ENCODE measurements at places on chromosomes 3 and 15. TPM values are rescaled to one million over a fixed set of nuclear protein-coding genes. Genes with fewer than 3 reads are reported as not detected.
A peak's percentile ranks its signal among the peaks of the same experiment; 100 is the strongest.

The GOLGA8T gene
- polyA plus RNA-seq, result 2.1 TPM

The BCL2A1 gene
- polyA plus RNA-seq, result 19.6 TPM

The GOLGA6L10 gene
- polyA plus RNA-seq, result 0.98 TPM

The NR2E3 gene
- polyA plus RNA-seq, result 0.17 TPM

The LRRIQ4 gene
- not detected for polyA plus RNA-seq

The AP3B2 gene
- polyA plus RNA-seq, result 0.46 TPM

The EFHB gene
- 2.1 TPM for polyA plus RNA-seq

The HEG1 gene
- polyA plus RNA-seq, result 5.6 TPM

The LAMB2 gene
- polyA plus RNA-seq, result 95.5 TPM

The GOLGA8R gene
- 0.56 TPM for polyA plus RNA-seq

The WDR49 gene
- not detected for polyA plus RNA-seq

The CLDN11 gene
- polyA plus RNA-seq, result 0.42 TPM

The LIPC gene
- polyA plus RNA-seq, result 0.34 TPM

The HIGD2B gene
- polyA plus RNA-seq, result not detected

GRCh38 chr15:50135031-50135551 lies 16.1 kb upstream of the ATP8B4 start:
- peak; percentile 49 for DNase-seq

GRCh38 chr15:70602834-70603560 lies 160.4 kb downstream of the UACA start:
- no peak for DNase-seq

- no peak for DNase-seq
Observed at GRCh38 chr15:34693053-34693744, 61.6 kb downstream of the GJD2 start.

- DNase-seq, result peak; percentile 94
Observed at GRCh38 chr15:42056934-42057798, 36.3 kb upstream of the PLA2G4E start.

- no peak for DNase-seq
Observed at GRCh38 chr15:31133890-31134289, 32.4 kb upstream of the TRPM1 start.

- DNase-seq, result no peak
Observed at GRCh38 chr15:63226966-63227401, 37.6 kb downstream of the RAB8B start.

DNA sequence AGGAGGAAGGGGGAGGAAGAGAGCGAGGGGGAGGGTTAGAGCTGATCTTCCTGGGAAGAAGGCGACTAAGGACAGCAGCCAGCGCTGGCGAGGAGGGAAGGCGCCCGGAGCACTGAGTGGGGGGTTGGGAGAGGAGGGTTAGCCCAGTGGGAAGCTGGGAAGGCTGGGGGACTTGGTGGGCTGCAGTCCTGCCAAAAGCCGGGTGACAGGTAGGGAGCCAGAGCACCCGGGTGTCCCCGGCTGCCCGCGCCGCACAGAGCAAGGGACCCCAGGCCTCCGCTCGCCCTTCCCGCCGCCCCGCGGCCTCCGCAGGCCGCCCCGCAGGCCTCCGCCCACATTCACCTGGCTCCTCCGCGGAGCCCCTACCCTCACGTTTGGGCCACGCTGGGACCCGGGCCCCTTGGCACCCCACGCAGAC lies 448 bp downstream of the SLC12A8 start:
- DNase-seq, result no peak

DNA sequence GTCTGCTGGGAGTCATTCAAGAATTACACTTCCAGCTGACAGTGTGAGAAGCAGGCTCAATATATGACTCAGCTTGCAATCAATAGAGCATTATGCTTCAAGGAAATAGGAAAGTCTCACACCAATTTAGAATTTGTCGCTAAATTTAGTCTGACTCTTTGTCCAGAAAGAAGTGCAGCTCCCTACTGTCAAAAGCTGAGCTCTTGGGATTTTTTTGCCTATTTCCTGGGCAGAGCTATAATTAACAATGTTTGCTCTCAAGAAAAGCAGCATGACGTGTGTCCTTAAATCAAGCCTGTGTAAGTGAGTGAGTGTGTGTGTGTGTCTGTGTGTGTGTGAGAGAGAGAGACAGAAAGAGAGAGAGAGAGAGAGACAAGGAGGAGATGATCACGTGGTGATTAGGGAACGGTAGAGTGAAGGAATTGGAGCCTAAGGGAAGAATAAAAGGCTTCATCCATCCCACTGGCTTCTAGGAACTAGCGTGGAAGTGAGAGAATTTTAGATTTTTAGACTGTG lies 16.4 kb upstream of the SLC35G2 start:
- DNase-seq, result no peak

GRCh38 chr3:154977666-154978065 lies 102.5 kb upstream of the MME start:
- no peak for DNase-seq

DNA sequence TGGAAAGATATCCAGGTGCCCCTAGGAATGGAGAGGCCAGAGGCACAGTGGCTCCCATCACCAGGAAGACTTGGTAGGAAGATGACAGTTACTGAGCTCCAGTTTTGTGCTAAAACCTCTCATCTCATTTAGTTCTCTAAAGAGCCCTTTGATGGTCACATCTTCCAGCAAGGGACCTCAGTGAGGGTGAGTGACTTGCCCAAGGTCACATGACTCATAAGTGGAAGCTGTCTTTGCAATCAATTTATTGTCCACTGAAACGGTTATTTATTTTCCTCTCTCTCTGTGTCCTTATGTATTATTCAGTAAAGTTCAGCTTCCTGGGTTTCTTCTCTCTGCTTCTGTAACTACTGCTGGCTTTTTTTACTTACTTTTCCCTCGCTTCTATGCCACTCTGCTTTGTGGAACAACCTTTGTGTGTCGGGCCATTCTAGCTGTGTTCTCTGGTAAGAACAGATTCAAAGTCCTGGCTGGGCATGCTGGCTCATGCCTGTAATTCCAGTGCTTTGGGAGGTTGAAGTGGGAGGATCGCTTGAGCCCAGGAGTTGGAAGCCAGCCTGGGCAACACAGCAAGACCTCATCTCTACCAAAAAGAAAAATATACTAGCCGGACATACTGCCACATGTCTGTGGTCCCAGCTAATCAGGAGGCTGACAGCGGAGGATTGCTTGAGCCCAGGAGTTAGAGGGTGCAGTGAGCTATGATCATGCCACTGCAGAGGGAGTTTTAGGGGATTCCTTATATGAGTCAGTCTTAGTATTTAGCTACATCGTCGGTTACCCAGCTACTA lies 55.9 kb downstream of the PDIA5 start:
- no peak for DNase-seq

- DNase-seq, result no peak
Observed at GRCh38 chr3:43207628-43208085, 78.7 kb upstream of the SNRK start.

DNA sequence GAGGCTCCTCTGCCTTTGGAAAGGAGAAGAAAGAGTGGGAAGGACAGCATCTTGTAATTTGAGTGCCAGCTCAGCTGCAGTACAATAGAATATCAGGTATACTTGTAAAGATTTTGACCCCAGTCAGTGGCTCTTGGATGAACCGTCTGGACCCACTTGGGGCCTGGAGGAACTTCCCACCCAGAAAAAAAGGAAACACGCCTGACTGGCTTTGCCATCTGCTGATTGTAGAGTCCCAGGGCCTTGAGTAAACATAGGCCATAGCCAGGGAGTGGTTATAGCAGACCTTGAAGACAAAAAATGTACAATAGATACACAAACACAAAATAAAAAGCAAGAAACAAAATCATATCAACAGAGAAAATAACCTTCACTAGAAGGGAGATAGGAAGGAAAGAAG lies 112.1 kb downstream of the GOLIM4 start:
- DNase-seq, result no peak
